ENCODE measurements at places on chromosomes 11 and 22.

DNA sequence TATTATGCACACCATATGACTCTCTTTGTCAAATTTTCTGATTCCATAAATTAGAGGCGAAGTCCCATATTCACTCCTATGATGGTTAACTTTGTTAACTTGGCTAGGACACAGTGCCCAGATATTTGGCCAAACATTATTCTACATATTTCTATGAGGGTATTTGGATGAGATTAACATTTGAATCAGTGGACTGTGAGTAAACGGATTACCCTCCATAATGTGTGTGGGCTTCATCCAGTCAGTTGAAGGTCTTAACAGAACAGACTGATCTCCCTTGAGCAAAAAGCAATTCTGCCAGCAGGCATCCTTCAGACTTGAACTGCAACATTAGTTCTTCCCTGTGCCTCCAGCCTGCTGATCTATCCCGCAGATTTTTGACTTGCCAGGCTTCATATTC, 69.9 kb downstream of the FZD4 start:
- DNase-seq, result no peak

- DNase-seq, result no peak
Measured at GRCh38 chr11:37946155-37946766, 1348.2 kb upstream of the RAG2 start.

DNA sequence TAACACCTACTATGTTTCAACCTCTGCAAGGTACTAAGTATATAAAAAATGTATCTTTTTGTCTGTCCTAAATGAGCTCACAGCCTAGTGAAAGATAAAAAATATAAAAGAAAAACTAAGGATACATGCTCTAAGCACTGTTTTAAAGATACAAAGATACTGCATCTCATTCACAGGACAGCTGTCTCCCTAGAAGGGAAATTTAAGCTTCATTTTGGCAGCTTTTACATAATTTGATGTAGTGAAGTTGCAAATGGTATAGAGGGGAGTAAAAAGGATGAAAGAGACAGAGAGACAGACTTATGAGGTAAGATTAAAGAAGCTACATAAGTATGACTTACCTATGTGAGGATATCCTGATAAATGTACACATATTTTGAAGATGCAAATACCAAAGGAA, 53.6 kb downstream of the LRRC4C start:
- no peak for DNase-seq

DNA sequence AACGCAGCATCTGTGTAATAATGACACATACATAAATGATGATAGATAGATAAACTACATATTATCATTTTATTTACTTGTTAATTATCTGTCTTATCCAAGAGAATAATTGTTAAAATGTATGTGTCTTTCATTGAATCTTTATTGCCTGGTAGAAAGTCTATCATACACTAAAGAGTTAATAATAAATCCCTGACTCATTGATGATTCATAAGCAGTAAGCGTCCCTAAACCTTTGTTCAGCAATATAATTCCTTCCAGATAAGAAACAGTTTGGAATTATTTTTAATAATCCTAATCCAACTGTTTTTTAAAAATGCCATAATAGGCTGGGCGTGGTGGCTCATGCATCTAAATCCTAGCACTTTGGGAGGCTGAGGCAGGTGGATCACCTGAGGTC, 655.6 kb upstream of the CNTN5 start:
- DNase-seq, result no peak

DNA sequence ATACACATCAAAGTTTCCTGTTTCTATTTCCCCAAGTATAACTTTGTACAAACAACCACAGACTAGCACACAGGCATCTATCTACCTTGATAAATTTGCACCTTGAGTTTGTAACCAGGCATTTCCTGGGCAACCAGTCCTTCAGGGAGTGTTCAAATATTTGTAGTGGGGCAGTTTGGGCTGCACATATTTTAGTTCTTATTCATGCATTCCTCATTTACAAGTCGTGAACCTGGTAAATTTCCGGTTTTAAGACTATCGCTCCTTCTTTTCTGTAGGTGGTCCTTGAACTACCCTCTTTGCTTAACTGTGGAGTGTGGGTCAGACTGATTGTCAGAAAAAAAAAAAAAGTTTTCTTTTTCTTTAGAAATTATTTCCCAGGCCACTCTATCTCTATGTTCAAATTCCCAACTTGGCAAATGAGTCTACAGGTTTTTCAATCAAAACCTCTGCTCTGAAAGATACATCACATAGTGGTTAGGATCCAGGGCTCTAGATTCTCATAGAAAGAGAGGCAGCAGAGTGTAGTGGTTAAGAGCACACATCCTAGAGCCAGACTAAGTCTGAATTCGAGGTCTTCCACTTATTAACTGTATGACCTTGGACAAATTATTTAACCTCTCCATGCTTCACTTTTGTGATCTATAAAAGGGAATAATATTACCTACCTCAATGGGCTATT, 201.5 kb downstream of the SOX6 start:
- no peak for DNase-seq

- DNase-seq, result no peak
Measured at GRCh38 chr11:73012121-73012863, 129.8 kb downstream of the FCHSD2 start.

DNA sequence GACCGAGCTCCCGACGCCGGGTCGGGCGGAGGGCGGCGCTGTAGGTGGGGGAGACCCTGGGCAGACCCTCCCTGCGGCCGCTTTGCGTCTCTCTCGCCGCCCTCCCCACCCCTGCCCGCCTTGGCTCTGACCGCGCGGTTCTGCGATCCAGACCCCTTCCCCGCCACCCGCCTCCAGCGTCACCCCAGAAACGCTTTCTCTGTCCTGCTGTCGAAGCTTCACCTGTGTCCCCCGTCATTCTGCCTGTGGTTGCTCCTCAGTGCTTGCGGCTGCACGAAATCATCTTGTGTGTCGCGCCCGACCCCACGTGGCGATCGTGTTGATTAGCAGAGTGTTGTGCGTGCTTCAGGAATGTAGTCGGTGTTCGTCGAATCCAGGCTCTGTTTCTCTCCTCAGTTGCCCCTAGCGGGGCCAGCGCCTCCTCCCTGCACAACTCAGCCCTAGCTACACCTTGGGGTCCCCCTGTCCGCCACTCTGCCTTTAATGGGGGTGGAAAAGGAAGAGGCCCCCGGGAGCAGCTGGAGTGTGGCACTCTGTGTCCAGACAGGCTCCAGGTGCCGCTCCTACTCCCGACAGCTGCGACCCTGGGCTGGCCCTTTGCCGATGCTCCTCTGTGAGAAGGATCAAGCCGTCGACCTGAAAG, 851 bp downstream of the PTDSS2 start:
- DNase-seq, result no peak

DNA sequence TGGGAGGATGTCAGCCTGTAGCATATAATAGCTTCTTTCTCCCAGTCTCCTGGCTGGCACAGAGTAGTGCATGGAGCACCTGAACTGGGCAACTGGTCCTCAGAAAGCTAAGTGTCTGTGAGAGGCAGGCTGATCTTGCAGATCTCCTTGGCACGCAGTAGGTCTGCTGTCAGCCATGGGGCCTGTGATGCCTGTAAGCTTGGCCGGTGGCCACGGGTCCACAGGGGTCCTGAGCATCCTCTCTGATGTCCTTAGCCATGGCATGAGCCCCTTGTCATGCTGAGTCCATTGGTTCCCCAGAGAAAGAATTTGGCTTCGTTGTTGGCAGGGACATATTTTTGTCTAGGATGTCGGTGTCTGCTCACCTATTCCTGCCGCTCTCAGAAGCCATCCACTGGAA, 25.0 kb downstream of the AMPD3 start:
- DNase-seq, result no peak

- no peak for DNase-seq
Measured at GRCh38 chr22:43642319-43643206, 169.5 kb downstream of the EFCAB6 start.

- DNase-seq, result no peak
Measured at GRCh38 chr22:50329236-50329635, 2.4 kb upstream of the DENND6B start.

DNA sequence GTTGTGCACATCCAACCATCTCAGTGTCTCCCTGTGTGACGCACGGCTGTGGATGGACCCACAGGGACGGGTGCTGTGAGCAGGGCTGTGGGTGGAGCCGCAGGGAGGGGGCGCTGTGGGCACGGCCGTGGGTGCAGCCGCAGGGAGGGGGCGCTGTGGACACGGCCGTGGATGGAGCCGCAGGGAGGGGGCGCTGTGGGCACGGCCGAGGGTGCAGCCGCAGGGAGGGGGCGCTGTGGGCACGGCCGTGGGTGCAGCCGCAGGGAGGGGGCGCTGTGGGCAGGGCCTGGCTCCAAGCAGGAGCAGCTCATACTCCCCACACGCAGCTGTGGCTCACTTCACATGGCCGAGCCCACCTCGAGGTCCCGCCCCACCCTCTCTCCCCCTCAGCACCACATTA, 6.0 kb upstream of the MAPK11 start:
- DNase-seq, result no peak

DNA sequence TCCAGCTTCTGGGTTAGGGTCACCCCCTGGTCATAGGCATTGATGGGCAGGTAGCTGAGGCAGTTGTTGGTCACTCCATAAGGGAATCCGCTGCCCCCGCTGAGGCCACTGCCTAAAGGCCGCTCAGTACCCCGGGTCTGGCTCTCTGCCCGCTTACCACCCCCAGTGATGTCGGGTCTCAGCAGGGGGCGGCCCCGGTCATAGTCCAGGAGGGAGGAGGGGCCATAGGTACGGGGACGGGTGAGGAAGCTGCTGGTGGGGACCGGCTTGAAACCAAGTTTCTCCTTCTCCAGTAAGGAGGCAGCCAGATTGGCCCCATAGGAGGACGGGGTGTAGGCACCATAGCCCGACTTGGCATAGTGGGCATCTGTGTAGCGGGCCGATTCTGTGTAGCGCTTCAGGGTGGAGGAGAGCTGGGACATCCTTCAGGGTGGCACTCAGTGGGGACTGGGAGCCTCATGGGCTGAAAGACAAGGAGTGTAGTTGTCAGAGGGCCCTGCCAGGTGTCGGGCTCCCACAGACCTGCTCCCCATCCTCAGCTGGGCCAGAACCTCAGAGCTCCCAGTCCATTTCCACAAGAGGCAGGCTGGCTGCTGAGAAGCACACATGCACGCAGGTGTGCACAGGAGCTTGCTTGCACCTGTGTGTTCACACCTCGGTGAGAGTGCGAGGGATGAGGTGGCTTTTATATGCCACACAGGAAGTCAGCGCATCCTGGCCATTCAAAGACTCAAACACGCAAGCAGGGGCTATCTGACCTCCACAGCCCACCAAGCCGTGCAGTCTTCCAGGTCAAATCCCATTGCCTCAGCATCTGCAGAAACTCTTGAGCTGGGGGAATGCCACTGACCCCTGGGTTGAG, 8.2 kb downstream of the USP2 start:
- no peak for DNase-seq

DNA sequence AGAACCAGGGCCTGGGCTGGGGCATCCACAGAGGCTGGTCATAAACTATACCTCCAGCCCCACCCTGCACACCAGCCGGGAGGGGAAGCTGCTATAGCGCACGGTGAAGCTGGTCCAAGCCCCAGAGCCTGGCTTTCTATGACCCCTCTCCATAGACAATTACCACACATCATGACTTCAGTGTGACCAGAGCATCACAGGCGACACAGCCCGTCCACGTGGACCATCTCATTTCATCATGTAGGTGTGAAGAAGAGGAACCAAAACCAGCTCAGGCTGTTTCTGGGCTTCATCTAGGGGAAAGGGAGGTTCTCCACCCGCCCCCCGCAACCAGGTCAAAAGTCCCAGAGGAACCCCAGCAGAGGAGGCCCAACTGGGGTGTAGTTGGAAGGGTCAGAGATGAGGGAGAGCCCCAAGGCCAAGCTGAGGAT, 3.0 kb downstream of the CXCR5 start:
- no peak for DNase-seq

GRCh38 chr11:69299023-69299461, 5.1 kb downstream of the MYEOV start:
- DNase-seq, result no peak

GRCh38 chr11:77559686-77560401, 29.9 kb upstream of the AQP11 start:
- no peak for DNase-seq

DNA sequence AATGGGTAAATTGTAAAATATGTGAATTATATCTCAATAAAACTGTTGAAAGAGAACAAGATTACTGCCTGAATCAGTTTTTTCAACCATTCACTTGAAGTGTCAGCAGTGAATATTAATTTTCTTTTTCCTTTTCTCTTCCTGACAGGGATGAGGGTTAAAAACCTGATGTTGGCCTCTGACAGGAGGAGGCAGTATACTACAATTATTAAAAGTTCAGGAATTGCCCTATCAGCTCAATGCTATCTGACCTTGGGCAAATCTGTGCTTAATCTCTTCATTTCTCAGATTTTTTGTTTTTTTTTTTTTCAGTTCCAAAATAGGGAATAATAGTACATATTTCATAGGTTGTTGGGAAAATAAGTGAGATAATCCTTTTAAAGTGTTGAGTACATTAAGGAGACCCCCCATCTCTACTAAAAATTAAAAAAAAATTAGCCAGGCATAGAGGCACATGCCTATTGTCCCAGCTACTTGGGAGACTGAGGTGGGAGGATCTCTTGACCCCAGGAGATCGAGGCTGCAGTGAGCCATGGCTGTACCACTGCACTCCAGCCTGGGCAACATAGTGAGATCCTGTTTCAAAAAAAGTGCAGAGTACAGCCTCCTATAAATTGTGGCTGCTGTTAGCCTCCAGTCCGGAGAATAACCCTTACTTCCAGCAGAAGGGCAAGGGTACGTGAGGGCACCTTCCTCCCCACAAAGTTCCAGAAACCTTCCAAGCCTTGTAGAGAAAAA, 48.8 kb downstream of the TRIM44 start:
- no peak for DNase-seq

DNA sequence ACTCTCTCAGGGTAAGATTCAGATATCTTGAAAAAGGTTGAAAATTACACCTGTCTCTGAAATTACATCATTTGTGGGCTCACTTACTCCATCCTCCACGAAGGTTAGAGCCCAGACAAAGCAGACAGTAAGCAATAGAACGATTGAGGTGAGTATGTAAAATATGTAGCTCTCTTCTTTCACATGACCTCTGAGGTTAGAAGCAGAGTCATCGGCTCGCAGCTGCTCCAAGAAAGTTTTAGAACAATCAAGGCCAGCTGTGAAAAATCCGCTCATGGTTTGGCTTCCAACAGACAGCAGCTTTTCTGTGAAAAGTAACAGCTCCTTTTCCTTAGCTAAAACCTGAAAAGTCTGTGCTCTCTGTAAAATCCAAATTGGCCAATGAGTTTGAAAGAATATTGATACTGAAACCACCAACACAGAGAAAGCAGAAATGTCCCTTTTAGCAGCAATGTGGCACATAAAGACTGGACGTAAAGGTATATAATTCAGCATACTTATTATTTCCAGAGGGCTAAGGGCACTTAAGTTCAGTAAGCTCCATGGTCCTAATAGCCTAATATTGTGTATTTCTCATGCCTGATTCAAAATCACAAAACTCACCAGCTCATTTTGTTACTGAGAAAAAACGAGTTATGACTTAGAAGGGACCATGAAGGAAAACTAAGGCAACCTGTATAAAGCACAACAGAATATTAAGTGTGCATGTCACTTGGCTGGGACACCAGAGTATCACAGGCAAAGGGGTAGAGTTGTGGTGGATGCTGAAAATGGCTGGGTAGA, 78.2 kb downstream of the FAM76B start:
- DNase-seq, result no peak

Measured in DMS 273 treated with DMSO at 0.1 percent for 48 hours (cell line).